PC-9 (cell line): ENCODE measurements at places on chromosomes 6 and 20.
A peak's percentile ranks its signal among the peaks of the same experiment; 100 is the strongest.

DNA sequence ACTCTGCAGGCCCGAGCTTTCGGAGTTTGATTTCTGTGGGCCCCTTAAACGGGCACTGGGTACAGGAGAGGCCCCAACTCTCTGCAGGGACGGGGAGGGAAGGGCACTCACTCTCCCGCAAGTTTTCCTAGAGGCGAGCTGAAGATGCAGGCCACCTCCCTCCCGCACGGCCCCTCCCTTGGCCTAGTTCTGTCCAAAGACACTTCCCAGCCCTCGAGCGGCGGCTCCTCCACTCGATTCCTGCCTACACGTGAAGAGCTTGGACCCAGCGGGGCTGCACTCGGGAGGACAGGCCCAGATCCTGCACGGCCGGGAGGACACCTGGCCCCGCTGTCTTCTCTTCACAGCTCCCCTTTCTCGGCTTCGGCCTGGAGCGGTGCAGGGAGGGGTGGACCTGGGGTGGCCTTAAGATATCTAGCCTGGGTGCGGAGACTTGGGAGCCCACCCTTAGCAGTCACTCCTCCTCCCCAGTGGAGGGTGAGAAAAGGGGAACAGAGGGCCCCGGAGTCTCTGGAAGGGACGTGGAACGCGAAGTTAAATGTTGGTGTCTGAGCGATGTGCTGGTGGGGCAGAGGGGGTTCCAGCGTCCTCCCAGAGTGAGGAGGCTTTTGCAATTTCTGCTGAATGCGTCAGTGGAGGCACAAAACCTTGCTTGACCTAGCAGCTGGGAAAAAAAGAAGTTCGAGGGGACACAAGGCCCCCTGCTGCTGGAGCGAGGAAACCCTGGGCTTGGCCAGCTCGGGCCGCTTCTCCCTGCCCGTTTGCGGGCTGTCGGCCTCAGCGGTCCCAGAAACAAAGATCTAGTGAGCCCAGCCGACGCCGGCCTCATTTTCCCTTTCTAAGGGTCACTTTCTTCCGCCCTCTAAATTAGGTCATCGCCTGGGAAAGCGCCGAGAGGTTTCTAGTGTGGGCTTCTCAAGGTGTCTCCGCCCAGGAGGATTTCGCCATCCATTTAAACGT is 4.9 kb downstream of the OLIG3 start:
- no peak for DNase-seq

DNA sequence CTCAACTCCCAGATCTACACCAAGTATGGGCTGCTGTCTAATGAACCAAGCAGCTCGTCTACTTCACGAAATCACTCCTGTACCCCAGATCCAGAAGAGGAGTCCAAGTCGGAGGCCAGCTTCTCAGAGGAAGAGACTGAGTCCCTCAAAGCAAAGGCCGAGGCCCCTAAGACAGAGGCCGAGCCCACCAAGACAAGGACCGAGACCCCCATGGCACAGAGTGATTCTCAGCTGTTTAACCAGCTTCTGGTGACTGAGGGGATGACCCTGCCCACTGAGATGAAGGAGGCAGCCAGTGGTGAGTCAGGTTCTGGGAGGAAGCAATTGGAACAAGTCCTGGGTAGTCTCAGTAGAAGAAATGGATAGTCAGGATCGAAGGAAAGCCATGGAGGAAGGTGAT is 5.8 kb downstream of the CUL9 start:
- DNase-seq = no peak

- DNase-seq = no peak
Measured at GRCh38 chr6:118864341-118865099, 29.4 kb upstream of the ASF1A start.

DNA sequence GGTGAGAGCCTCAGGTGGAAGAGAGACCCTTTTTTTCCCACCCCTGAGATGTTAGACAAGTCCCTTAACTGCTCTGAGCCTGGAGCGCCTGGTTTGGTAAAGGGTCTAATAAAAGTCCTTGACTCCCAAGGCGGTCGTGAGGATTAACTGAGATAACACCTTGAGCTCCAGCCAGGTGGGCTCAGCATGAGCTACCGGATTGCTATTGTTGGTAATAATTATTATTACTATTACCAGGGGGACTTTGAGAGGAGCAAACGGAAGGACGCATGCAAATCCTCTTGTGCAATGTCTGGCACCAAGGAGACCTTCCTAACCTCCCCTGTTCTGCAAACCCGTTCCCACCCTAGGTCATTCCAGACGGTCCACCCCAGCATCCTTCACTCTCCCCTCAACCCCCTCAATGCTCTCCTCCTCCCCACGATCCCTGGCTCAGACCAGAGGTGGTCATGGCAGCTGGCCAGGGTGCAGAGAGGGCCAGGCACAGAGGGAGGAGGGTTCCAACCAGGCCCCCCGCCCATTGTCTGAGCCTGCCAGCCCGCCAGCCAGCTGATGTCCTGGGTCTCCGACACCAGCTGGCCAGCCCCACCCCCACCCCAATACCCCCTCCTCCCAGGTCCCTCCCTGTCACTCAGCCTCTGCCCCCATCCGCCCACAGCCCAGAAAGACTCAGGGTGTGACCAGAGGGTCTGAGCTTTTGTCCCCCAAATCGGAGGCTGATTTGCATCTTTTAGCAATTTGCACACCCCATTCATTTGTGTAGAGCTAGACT is 14.3 kb upstream of the CBFA2T2 start:
- no peak for DNase-seq

- no peak for DNase-seq
Measured at GRCh38 chr20:24878657-24879056, 70.4 kb upstream of the CST7 start.

- no peak for DNase-seq
Measured at GRCh38 chr6:121651420-121651819, 216.0 kb downstream of the GJA1 start.

GRCh38 chr20:49384437-49385434 is 97.7 kb downstream of the KCNB1 start:
- DNase-seq = no peak

- no peak for DNase-seq
Measured at GRCh38 chr6:125188594-125189203, 35.1 kb downstream of the TPD52L1 start.

DNA sequence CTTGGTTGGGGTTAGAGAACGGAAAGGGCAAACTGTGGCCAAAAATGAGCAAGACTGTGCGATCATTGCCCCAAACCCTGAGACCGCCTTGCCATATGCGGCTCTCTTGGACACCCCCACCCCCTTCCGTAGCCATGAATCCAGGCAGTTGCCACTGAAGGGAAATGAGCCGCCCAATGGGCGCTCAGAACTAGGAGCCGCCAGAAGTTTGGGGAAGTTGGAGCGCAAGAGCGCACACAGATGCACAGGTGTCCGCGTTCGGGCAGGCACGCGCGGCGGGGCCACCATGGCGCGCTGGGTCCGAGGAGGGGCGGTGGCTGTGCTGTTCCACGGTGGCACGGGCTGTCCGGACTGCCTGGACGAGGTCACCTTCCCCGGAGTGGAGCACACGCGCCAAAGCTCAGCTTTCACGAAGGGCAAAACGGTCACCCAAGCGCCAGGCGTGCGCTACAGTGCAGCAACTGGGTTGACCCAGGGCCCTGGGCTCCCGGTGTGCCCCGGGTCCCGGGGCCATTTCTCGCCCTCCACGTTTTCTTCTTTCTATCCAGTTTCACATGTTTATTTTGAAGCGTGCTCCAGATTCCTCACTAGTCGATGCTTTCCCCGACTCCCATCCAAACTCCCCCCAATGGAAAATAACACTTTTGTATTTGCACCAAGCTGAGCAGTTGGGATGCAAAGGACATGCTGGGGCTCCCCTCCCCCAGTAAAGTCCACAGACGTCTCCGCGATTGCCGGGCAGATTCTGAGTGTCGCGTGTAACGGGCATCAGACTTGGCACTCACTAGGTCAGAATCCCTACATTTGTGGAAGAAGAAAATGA is 906 bp upstream of the PDE10A start:
- DNase-seq = no peak

DNA sequence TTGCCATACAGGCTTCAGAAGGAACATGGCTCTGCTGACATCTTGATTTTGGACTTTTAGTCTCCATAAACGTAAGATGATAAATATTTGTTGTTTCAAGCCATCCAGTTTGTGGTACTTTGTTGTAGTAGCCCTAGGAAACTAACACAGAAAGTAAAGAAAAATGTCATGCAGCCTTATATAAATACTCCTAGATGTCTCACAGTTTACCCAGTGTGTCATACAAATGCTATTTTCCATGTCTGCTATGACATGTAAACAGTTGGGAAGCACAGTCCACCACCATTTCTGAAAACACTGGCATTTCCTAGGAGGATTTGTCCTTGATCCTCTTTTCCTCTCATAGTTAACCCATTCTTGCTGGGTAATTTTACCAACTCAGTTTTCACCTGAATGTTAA is 30.6 kb upstream of the ME1 start:
- no peak for DNase-seq

- DNase-seq = no peak
Measured at GRCh38 chr20:25286917-25287316, 39.0 kb downstream of the PYGB start.

DNA sequence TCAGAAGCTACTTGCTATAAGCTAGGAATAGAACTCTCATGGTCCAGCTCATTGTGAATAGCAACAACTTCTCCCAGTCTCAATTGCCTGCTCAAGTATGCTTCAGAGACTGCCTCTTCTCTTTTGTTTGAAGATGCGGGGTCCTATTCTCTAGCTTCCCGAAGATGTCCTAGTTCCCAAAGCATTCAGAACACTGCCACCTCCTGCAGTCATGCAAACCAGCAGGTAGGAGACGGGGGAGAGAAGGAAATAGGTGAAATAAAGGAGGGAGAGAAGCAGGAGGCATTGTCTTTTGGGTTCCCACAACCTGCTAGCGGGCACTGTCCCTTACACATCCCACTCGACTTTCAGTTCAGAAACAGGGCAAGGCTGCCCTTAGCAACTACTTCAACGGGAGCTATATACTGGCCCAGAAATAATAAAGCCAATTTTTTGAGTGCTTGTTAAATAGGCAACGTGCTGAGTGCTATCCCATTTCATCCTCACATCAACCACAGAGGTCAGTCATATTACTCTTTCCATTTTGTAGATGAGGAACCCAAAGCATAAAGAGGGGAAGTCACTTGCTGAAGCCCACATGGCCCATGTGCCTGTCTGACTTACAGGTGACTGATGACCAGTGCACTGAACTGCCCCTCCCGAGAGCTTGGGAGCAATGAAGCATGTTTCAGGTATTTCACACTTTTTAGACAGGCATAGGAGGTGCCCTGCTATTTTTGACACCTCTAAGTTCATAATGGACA is 61.9 kb upstream of the ATXN1 start:
- DNase-seq = no peak

DNA sequence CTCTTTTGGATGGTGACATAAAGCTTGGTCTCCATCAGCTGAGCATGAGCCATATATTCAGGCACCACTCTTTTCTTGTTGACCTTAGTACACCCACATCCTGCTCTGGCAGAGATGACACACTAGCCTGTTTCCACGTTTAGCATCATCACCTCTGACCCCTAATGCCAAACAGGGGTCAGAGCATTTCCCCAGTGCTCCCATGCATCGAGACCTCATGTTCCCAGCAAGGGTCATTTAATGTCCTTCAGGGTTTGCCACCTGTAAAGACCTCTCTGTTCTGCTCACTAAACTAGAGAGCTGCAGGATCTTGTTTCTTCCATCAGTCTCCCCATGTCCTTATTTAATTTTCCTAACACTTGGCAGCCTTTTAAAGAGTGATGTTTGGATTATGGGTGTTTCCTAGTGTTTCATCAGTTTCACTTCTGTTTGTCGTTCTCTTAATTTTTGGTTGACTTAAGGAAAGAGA is 97.5 kb downstream of the AIG1 start:
- no peak for DNase-seq

DNA sequence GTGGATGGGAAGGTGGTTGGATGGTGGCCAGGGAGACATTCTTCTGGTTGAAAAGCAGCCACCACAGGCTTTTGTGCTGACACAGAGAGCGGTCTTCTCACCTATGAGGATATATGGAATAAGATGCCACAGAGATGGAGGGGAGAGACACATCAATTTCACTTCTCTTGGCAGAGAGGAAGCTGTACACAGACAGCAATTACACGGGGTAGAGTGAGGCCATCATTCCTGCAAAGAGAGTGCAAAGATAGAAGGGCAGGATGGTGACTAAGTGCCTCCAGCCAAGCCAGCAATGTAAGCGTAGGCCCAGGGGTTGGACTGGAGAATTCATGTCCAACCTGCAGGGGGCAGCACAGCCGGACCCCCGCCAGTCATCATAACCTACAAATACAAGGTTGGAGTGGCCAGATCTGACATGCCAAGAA is 56.4 kb downstream of the NRN1 start:
- no peak for DNase-seq

GRCh38 chr6:115276881-115277565 is 783.7 kb downstream of the FRK start:
- no peak for DNase-seq

GRCh38 chr6:83044091-83044768 is 21.4 kb downstream of the UBE3D start:
- no peak for DNase-seq

DNA sequence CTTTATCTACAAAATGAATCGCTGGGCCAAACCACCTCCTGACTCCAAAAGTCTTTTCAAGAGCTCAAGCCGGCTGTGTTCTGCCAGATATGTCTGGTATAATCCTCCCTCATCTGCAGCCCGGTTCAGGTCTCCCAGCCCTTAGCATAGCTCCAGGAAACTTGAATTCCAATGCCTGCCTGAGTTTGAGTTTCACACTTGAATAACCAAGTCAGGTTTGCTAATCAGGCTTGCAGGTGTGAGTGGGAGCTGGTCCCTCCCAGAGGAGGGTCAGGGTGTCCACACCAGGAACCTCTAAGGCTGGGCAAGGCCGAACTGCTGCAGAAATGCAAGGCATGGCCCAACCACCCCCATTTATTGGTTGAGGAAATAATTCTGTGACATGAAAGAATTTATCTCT is 96.6 kb downstream of the TMEM242 start:
- no peak for DNase-seq

GRCh38 chr6:53862662-53863462 is 68.1 kb downstream of the LRRC1 start:
- no peak for DNase-seq

GRCh38 chr20:48051794-48052474 is 266.7 kb upstream of the SULF2 start:
- peak; percentile 78 for DNase-seq

DNA sequence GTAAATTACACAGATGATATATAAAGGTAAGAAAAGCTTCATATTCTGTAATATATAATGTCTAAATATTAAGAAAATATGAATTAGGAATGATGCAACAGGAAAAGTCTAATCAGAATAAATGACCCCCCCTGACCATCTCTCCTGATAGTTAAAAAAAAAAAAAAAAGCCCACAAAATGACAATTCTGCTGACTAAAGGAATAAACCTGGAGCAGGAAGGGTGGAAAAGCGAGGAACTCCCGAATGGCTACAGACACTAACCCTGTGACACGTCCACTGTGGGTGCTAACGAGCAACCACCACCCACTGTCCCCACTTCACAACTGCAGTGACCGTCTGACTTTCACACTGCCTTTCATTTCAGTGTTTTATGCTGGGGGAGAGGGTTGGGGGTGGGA is 67.6 kb upstream of the FOXQ1 start:
- no peak for DNase-seq

- peak; percentile 35 for DNase-seq
Measured at GRCh38 chr6:5457983-5458683, 196.8 kb downstream of the FARS2 start.
